ENCODE measurements at places on chromosomes 11 and 22.
A peak's percentile ranks its signal among the peaks of the same experiment; 100 is the strongest.

GRCh38 chr22:35178446-35178845 lies 78.8 kb upstream of the HMGXB4 start:
- DNase-seq = no peak

DNA sequence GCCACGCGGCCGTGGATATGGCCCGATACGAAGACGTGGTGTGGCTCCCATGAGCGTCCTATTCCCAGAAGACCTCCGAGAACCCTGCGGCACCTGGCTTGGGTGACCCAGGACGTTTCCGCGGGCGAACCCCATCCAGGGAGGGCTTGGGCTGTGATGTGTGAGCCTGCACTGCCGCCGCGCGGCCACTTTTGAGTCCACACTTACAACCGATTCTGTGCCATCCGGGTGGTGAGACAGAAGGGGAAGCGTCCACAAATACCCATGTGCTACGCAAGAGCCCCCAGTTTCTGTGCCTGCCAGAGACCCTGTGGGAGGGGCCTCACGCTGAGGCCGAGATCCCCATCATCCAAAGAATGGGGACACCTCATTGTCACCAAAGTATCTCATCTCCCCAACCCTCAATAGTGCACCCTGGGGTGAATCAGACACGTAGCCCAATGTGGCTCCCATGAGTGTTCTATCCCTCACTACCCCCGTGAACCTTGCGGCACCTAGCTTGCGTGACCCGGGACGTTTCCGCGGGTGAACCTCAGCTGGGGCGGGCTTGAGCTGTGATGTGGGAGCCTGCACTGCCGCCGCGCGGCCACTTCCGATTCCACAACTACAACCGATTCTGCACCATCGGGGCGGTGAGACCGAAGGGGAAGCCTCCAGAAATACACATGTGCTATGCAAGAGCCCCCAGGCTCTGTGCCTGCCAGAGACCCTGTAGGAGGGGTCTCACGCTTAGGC lies 4.6 kb upstream of the H19 start:
- no peak for DNase-seq

- no peak for DNase-seq
These were observed 399.4 kb downstream of the LUZP2 start for GRCh38 chr11:24896118-24896835.

DNA sequence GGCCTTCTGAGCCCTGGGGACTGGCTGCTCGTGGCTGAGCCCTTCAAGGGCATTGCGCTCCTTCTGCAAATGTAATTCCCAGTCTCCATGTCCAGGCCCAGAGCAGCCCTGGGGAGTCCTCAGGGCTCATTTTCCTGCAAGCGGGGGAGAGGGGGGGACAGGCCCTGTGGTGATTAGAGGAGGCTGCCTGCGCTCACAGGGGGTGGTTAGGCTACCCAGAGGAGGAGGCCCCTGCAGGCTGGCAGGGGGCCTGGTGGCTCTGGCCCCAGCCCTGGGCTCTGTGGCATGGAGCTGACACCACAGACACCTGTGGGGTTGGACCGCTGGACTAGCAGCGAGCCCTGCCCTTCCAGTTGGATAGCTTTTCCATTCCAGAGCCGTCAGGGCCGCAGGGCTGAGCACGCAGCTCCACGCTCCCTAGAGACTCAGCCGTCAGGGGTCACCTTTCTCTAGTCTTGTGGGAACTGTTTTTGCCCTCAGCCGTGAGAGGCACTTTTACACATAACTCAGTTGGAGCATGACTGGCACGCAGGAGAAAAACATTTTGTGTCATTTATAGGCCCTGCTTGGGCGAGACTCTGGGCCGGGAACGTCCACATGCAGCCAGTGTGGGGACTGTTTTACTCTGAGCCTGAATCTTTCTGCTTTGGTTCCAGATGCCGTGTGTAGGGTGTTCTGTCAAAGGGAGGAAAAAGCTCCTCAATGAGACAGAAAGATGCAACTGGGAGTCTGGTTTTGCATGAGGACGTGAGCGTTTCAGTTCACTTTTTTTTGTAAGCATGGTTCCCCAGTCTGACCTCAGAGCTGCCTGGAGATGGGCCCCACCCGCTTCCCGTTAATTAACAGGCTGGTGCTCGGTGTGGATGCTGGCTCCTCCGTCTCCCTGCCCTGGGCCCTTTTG lies 58.1 kb downstream of the LRP5 start:
- DNase-seq = peak; percentile 53
